ENCODE measurements at places on chromosomes 5 and 9.

- no peak for DNase-seq
These were observed 4.5 kb upstream of the EIF4EBP3 start for GRCh38 chr5:140542972-140543371.

DNA sequence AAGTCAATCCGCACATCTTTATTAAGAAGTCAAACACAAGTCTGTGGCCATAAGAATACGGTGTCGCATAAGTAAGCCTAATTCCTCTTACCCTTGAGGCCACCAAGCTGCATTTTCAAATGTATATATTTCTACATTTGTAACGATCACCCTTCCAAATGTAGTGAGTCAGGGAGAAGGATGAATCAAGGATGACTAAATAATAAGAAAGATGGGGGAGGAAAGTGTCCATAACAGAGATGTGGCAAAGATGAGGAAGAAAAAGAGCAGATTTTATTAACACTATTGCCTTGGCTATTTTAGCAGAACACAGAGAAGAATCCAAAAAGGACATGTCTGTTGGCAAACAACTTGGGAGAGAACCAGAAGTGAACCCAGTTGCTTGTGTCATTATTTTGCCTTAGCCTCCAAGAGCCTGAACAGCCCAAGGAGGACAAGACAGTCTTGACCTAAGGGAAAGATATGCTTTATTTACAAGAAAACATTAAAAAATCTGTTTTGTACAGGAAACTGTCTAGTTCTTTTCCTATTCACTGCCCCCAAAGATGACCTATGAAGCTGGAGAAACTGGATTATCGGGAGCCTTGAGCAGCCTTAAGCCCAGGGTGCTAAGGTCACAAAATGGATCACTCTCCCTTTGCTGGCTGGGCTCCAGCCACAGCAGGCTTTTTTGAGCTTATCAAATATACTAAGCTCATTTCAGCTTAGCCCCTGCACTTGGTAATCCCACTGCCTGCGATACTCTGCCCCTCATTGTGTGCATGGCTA is 101.5 kb downstream of the PLCXD3 start:
- peak; percentile 12 for DNase-seq

DNA sequence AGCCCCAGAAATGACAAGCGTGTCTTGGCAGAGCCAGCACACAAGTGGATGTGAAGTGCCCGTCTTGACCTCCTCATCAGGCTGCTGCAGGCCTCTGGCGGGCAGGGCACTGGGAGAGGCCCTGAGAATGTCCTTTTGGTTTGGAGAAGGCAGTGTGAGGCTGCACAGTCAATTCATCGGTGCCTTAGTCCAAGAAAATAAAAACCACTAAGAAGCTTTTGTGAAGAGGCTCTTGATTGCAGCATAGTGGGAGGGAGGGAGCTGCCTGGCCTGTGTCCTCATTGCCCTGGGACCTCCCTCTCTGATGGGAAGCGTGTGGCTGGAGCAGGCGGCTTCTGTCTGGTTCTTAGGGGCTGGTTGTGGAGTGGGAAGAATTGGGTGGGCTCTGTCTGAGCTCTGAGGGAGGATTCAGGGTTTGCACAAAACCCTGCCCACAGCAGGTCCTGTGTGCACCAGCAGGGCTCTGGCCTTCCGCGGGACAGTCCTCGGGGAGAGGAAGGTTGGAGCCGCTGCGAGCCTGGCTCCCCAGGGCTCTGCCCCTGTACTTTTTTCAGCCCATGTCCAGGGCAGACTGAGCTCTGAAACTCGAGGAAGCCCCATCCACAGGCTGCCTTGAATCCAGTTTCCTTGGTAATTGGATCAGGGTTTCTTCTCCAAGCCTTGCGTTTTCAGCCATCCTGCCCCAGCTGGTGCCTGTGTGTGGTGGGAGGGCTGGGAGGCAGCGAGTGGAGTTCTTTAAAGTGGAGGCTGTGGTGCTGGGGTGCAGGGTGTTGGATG is 1.1 kb downstream of the HRCT1 start:
- DNase-seq = peak; percentile 44

GRCh38 chr5:171680485-171680884 is 105.1 kb upstream of the SMIM23 start:
- no peak for DNase-seq

DNA sequence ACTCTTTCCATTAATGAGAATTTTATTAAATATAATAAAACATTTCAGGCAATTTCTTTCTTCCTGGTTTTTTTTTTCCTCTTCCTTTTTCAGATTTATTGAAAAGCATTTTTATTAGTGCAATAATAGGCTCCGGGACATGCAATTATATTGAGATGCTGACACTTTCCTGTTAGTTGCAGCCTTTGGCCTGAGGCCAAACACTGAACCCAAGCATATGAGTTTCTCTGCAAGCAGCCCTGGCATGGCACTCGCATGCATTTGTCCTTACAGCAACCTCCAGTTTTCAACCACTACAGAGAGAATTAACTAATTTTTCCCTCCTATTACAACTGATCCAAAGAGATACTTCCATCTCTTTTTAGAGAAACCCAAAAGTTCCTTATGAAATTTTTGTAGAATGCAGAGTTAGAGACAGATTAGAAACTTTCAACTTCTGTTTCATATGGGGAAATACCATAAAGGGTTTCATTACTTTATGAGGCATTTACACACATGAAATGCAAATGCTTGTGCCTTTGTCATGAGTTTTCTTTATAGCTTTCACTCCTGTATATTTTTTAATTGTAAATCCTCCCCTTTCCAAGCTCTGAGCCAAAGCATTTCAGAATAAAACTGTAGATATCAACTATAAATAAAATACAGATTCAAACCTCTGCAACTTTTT is 183.0 kb downstream of the CETN3 start:
- DNase-seq = no peak

DNA sequence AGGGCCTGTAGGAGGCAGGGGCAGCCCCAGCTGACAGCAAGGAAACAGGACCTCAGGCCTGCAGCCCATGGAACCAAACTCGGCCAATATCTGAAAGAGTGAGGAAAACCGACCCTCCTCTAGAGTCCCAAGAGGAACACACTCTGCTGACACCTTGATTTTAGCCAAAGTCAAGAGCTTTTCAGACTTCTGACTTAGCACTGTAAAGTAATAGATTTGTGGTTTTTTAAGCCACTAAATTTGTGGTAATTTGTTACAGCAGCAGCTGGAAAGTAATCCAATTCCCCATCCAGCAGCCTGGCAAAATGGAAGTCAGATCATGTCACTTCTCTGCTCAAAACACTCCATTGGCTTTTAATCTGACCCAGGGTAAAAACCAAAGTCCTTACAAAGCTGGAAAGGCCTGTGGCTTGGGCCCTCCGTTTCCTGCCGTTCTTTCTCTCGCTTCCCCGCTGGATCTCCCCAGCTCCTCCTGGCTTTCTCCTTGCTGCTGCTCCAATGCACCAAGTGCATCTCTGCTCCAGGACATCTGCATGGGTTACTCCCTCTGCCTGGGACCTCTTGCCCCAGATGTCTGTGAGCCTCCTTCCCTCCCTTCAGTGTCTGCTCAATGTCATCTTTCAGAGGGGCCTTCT is 79.0 kb downstream of the C5orf15 start:
- no peak for DNase-seq

GRCh38 chr5:179699616-179700237 is 960 bp downstream of the CANX start:
- DNase-seq = no peak

DNA sequence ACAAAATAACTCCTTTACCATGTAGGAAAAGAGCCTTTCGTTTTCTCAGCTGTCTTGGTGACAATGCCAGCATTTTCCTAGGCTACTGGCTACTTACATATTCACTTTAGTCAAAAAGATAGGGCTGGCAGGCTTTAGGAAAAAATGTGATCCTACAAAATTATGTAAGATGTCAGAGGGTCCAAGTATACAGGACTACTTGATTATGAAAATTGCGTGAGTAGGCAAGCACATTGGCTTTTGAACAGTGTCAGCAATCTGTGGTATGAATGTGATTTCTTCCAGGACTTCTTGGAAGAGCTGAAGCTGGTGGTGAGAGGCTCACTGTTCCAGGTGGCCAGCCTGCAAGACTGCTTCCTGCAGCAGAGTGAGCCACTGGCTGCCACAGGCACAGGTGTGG is 22.8 kb downstream of the THBS4 start:
- no peak for DNase-seq

- DNase-seq = peak; percentile 65
These were observed 26.2 kb downstream of the CARNMT1 start for GRCh38 chr9:75001719-75002421.
